Activated CD4-positive, alpha-beta T cell treated with anti-CD3 and anti-CD28 coated beads, Interleukin-2, amount 50 U/mL, for 1 hour (primary cell): ENCODE measurements at places on chromosomes 2 and 18.

GRCh38 chr2:219243291-219243761, 1.9 kb downstream of the GLB1L start:
- DNase-seq = no peak

DNA sequence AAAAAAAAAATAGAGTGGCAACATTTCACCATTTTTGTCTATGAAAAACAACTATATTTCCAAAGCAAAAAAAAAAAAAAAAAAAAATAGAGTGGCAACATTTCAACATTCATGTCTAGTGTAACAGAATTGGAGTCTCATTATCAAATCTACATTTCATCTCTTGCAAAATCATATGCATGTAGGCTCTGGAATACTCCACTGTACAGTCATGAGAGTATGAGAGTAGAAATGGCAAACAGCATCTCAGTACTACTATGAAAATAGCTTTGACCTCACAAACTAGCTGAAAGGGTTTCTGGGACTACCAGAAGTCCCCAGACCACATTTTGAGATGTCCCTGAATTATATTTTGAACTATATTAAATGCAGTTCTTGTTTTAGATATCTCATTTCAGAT, 82.8 kb downstream of the SMAD2 start:
- DNase-seq = no peak

GRCh38 chr2:165697748-165698443, 96.2 kb downstream of the GALNT3 start:
- DNase-seq = no peak

GRCh38 chr2:10568736-10569432, 120.8 kb upstream of the ODC1 start:
- no peak for DNase-seq

DNA sequence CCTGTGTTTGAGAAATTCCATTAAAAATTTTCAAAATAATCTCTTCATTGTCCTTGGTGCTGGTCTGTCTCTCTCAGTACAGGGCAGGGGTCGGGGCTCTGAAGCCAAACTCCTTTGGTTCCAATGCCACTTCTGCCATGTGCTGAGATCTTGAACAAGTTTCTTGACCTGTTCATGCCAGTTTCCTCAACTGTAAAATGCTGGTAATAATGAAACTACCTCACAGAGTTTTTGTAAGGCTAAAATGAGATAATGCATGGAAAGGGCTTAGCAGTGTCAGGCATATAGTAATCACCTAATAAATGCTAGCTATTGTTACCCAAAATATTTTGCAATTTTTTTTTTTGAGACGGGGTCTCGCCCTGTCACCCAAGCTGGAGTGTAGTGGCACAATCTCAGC, 16.9 kb upstream of the MREG start:
- DNase-seq = no peak

GRCh38 chr18:79367989-79368388, 27.7 kb upstream of the NFATC1 start:
- DNase-seq = no peak

GRCh38 chr2:191645032-191645431, 32.9 kb upstream of the NABP1 start:
- no peak for DNase-seq

GRCh38 chr2:229861431-229861830, 60.4 kb downstream of the TRIP12 start:
- DNase-seq = no peak

DNA sequence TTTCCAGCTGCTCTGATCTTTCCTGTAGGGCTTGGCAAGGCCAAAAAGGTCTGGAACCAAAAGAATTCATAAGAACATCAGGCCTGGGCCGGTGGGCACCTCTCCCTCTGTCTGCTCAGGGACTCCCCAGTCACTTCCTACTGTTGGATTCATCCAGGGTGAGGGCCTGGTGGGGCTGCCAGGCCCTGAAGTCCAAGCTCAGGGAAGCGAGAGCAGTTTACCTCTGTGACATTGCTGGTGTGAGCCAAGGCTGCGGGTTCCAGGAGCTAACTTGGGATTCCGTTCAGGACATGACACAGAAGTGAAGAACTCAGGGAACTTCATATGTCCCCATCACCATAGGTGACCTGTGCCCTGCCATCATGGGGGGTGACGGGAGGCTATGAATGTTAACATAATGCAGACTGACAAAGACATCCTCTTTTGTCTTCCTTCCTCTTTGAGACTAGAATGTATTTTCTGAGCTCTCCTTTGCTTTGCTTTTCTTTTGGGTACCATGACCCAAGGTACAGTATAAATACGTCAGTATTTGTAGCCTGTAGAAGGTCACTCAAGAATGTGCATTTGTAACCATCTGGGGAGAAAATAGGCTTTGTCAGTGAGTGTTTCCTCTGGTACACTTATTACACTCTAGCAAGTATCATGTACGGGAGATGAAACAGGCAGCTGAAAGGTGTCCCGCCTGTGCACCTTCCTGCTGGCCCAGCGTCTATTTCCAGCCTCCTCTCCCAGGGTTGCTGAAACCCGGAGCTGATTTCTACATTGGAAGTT, 130.5 kb upstream of the SLC1A4 start:
- no peak for DNase-seq

GRCh38 chr2:239433777-239434403, 33.1 kb upstream of the HDAC4 start:
- DNase-seq = no peak

- no peak for DNase-seq
Observed at GRCh38 chr2:111919365-111919764, 21.0 kb downstream of the MERTK start.

GRCh38 chr2:173066887-173067676, 8.6 kb upstream of the MAP3K20 start:
- DNase-seq = no peak

DNA sequence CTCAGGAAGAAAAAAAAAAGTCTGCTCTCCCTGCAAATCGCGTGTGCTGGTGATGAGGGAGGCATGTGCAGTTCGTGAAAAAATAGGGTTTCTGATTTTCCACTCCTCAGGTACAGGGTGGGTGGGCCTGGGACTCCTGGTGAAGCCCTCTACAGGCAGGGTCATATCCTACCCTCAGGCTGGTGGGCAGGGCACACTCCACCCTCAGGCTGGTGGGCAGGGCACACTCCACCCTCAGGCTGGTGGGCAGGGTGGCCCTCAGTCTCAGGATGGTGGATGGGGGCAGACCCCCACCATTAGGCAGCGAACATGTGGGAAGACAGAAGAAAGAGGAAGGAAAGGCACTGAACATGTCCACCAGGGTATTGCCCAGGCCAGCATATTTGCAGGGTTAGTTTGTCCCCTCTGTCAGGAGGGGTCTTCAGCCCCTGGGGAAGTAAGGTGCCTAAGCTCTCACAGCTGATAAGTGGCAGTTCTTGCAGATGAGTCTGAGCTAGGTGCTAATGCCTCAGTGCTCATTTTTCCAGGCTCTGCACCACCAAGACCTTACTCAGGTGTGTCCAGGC, 95.2 kb upstream of the RAB6C start:
- DNase-seq = no peak

DNA sequence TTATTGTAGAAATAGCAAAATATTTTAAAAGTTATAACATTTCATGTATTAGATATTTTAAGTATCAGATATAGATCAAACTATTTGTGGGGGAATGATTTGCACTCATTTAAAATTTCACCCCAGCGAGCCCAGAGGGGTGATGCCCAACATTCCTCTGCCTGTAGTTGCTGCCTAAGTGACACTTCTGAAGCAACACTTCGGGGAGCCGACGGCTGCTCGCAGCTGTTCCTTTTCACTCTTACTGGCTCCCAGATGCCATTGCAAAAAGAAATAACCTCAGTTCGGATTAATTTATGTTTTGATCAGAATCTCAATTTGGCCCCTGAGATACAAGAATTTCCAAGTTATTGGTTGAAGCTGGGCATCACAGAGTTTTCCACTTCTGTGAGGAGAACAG, 603.8 kb downstream of the PLCL1 start:
- DNase-seq = no peak

DNA sequence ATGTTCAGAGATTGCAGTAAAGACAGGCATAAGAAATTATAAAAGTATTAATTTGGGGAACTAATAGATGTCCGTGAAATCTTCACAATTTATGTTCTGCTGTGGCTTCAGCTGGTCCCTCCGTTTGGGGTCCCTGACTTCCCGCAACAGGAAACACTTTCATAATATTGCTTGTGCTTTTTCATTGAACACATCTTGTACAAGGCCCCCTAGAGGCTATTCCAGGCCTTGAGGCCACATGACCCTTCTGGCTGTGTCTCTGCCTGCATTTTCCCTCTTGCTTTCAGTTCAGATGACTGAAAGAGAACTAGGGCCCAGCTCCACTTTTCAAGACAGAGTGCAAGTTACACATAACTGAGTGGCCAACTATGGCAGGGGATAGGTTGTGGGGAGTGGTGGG, 164.1 kb downstream of the TMEM247 start:
- DNase-seq = no peak

DNA sequence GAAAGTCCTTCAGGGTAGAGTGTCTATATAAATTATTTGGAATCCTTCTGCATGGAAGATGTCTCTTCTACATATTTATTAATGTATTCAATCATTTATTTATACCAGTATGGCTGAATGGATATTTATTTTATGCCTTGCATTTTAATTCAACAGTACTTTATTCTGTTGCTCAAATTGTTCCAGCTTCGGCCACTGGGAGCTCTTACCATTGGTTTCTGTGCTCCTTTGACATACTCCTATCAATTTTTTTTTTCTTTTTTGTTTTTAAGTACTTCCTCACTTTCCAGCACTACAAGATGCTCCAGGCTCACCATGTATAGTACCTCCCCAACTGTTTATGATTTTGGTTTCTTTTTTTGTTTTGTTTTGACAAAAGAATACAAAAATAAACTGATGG, 39.4 kb upstream of the WIPF1 start:
- DNase-seq = no peak

- no peak for DNase-seq
Observed at GRCh38 chr18:9968081-9968848, 54.4 kb downstream of the VAPA start.

DNA sequence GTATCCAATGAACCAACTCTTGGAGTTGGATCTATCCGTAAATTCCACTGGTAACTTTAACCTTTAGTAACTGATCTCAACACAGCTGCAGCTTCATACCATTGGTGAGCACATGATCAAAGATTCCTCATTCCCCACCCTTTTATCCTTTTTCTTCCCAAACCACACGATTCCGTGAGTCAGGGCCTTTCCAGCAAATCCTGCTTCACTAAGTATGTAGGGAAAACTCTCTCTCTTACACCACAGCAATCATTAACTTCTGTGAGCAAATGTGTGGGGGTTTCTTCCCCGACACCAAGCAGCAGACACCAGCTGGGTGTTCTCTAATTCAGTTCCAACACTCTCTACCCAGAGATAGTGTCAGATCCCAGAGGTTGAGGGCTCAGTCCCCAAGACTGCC, 23.5 kb downstream of the ELP2 start:
- no peak for DNase-seq

DNA sequence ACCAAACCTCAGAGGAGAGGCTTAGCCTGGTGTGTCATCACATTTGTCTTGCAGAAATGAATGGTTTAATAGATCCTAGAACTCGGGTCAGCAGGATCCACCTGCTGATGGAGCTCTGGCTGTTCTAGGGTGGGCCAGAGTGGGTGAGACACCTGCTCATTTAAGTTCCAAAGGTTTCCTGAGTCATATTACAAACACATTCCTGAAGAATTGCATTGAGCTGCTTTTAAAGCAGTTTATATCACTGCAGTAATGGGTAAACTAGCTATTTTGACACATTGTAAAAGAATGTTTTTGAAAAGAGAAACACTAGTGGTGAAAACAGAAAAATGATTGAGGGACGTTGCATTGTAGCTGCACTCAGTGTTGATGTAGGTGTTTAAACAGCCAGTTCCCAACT, 175.3 kb upstream of the TCF4 start:
- DNase-seq = no peak

GRCh38 chr18:24736662-24737330, 276.4 kb downstream of the HRH4 start:
- no peak for DNase-seq

DNA sequence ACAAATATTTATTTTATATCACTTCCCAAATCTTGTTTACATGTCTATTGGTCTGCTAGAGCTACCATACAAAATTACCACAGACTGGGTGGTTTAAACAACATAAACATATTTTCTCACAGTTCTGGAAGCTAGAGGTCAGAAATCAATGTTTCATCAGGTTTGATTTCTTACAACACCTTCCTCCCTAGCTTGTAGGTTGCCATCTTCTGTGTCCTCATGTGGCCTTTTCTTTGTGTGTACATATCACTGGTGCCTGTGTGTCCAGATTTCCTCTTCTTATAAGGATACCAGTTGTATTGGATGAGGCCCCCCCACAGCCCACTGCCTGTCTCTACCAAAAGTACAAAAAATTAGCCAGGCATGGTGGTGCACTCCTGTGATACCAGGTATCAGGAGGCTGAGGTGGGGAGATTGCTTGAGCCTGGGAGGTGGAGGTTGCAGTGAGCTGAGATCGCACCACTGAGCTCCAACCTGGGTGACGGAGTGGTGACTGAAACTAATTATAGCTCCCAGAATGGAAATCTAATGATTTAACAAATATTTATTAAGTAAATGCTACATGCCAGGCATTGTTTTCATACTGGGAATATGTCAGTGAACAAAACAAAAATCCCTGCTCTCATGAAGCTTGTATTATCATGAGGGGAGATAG, 13.6 kb downstream of the EML4 start:
- DNase-seq = no peak
